ENCODE measurements at places on chromosomes 4 and X. TPM values are rescaled to one million over a fixed set of nuclear protein-coding genes. Genes with fewer than 3 reads are reported as not detected.

DNA sequence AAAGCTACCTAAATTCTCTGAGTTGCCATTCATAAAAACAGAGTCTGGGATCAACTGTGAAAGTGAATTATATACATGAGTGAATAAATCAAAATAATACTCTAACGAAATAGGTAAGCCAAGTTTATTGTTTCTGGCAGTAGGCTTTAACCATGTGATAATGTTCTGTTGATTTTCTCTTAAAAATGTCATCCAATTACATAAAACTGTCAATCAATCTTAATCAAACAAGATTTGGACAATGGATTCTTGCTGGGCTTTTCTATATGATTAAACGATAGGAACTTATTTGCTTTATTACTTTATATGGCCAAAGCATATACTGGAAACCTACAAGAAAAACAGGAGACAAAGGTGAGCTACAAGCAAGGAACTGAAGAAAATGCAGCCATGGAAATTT lies 148.8 kb downstream of the INPP4B start:
- DNase-seq: no peak

DNA sequence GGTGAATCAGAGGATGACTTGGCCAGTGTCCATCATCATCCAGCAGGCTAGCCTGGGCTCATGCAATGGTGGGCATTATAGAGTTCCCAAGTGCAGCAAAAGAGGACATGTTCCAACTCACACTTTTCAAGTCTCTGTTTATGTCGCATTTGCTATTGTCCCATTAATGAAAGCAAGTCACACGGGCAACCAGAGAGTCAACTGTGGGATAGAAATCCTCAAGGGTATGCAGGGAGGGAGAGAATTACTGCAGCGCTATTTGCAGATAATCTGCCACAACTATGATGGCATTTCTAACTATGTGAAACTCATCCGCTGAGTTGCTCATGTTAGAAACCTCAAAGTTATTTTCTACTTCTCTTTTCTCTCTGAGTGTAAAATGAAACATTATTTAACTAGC lies 78.5 kb upstream of the TAB3 start:
- DNase-seq: no peak

GRCh38 chr4:84479663-84480062 lies 19.4 kb downstream of the NKX6-1 start:
- DNase-seq: no peak

GRCh38 chr4:17924189-17924588 lies 97.4 kb downstream of the LCORL start:
- no peak for DNase-seq

DNA sequence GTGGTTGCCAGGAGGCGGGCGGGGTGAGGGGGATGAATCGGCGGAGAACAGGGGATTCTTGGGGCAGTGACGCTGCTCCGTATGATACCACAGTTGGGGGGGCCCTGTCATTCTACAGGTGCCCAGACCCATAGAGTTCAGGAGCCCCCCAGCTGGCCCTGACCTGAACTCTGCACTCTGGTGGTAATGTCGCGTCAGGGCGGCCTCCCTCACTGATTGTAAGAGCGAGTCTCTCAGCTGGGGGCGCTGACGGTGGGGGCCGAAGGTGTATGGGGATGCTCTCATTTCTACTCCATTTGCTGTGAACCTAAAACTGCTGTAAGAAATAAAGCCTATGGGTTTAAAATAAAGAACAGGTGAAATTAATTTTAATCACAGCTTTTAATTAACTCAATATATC lies 91.8 kb upstream of the PSAPL1 start:
- no peak for DNase-seq

DNA sequence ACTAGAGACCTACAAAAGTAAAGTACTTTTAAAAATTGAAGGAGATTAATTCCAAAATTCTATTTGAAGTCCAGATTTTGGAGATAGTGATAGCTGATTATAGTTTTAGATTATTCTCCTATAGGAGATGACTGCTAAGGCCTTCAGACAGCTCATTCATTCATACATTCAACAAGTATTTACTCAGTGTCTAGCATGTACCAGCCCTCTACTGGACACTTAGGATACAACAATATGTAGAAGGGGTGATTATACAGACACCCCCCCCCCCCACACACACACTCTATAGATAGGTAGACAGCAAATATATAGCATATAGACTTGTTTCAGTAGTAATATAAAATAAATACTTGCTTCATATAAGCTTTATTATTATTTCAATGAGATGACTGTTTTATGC lies 60.4 kb upstream of the TAF9B start:
- no peak for DNase-seq

GRCh38 chr4:102759831-102760644 lies 730 bp downstream of the MANBA start:
- DNase-seq: no peak

Gene SHROOM3
- 29.2 TPM for total RNA-seq

Gene NSG1
- not detected for total RNA-seq

Measured in chondrocyte (in vitro differentiated cells).